ENCODE measurements at places on chromosomes 3 and 15. TPM values are rescaled to one million over a fixed set of nuclear protein-coding genes. Genes with fewer than 3 reads are reported as not detected.

The SLC22A14 gene
- not detected for total RNA-seq

The PARP15 gene
- 39.8 TPM for total RNA-seq

- no peak for DNase-seq
These were observed 17.2 kb downstream of the SYNPR start for GRCh38 chr3:63295356-63295755.

GRCh38 chr15:98755781-98756180, 107.4 kb downstream of the IGF1R start:
- DNase-seq: no peak

GRCh38 chr15:63881431-63881830, 47.7 kb upstream of the HERC1 start:
- DNase-seq: no peak

DNA sequence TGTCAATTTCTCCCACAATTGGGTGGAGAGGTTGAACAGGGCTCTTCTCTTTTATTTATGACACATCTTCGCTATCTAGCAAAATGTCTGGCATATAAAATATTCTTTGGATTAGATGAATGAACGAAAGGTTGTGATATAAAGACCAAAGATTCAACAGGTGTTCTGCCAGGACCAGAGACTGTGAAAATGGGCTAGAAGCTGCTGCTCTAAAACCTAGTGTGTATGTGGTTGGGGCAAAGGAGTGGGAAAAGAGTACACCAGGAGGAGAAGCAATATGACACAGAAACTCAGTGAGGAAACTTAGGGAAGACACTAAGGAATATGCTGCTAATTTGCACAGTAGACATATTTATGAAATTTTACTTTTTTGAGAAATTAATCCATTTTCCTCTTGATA, 102.0 kb upstream of the CCDC80 start:
- no peak for DNase-seq

All from activated CD4-positive, alpha-beta T cell treated with anti-CD3 and anti-CD28 coated beads, Interleukin-2, amount 10 ng/mL, durations not matched to agents 7 days and 5 days (primary cell).